ENCODE measurements at places on chromosomes 12 and 14. TPM values are rescaled to one million over a fixed set of nuclear protein-coding genes. Genes with fewer than 3 reads are reported as not detected.

The KRT5 gene
- total RNA-seq: 0.13 TPM

- no peak for DNase-seq
These were observed 50.1 kb downstream of the LRCOL1 start for GRCh38 chr12:132560364-132560613.

The KRT2 gene
- total RNA-seq: not detected

The WIF1 gene
- not detected for total RNA-seq

The TTC8 gene
- total RNA-seq: 9.6 TPM

The CABP1 gene
- not detected for total RNA-seq

- DNase-seq: no peak
These were observed 38.9 kb downstream of the DAD1 start for GRCh38 chr14:22549981-22550673.
